ENCODE measurements at places on chromosomes 5 and 9. TPM values are rescaled to one million over a fixed set of nuclear protein-coding genes. Genes with fewer than 3 reads are reported as not detected.

DNA sequence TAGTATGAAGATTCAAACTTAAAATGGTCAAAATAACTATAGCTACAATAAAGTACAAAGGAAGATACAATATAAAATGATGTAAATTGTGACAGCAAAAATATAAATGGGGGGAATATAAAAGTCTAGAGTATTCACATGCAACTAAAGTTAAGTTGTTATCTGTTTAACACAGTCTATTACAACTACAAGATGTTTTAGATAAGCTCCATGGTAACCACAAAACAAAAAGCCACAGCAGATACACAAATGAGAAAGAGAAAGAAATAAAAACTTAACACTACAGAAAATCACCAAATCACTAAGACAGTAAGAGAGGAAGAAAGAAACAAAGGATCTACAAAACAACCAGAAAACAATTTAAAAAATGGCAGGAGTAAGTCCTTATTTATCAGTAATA lies 17.0 kb upstream of the SH3TC2 start:
- no peak overlapping the region for H3K27ac ChIP-seq
- H3K4me1 ChIP-seq = no peaks in the 10 kb centered on the region
- H3K4me3 ChIP-seq = no peak overlapping the region
- no peak for DNase-seq
- no peaks in the 10 kb centered on the region for H3K36me3 ChIP-seq

GRCh38 chr5:68644971-68645370 lies 429.4 kb downstream of the PIK3R1 start:
- no peak for DNase-seq
- H3K27ac ChIP-seq = no peak overlapping the region
- H3K27me3 ChIP-seq = no peaks in the 10 kb centered on the region
- H3K4me1 ChIP-seq = no peaks in the 10 kb centered on the region

Gene DDX4
- total RNA-seq = 0.21 TPM

DNA sequence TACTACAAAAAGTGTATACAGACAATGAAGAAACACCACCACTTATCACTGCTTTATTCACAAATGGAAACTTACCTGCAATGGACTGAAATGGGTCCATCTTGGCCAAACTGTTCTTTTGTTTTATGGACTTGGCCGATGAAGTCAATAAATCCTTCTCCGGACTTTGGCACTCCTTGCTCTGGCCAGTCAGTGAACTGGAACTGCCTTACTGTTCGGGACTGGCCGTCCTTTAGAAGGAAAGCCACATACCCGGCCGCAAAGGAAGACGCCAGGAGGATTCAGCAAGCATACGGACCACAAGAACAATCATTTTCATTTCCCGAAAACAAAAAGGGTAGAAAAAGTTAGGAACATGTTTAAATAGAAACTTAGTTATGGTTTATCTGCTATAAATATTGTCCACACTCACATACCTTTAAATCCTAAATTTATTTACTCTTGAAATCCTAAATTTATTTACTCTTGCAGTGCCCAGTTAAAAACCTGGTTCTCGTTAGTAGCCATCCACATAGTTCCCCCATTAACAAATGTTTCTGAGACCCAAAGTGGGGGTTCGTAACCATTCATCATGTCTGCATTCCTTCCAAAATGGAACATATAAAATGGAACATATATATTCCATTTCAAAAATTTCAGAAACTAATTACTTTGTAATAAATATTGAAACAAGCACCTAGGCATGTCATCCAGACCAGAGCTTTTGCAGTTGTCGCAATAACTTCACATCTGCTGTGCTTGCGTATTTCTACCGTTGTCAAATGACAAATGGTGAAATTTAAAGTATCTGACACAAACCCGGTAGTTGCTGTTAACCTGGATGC lies 532.1 kb upstream of the DMAC1 start:
- no peak overlapping the region for H3K27ac ChIP-seq
- H3K4me1 ChIP-seq = no peaks in the 10 kb centered on the region
- no peak for DNase-seq
- H3K36me3 ChIP-seq = no peaks in the 10 kb centered on the region
- no peak overlapping the region for H3K4me3 ChIP-seq

Gene STPG3
- total RNA-seq = not detected

GRCh38 chr5:66991746-66992145 lies 204.9 kb downstream of the CD180 start:
- no peaks in the 10 kb centered on the region for H3K4me1 ChIP-seq
- no peaks in the 10 kb centered on the region for H3K36me3 ChIP-seq
- DNase-seq = no peak
- no peak overlapping the region for H3K4me3 ChIP-seq
- H3K27ac ChIP-seq = no peak overlapping the region

DNA sequence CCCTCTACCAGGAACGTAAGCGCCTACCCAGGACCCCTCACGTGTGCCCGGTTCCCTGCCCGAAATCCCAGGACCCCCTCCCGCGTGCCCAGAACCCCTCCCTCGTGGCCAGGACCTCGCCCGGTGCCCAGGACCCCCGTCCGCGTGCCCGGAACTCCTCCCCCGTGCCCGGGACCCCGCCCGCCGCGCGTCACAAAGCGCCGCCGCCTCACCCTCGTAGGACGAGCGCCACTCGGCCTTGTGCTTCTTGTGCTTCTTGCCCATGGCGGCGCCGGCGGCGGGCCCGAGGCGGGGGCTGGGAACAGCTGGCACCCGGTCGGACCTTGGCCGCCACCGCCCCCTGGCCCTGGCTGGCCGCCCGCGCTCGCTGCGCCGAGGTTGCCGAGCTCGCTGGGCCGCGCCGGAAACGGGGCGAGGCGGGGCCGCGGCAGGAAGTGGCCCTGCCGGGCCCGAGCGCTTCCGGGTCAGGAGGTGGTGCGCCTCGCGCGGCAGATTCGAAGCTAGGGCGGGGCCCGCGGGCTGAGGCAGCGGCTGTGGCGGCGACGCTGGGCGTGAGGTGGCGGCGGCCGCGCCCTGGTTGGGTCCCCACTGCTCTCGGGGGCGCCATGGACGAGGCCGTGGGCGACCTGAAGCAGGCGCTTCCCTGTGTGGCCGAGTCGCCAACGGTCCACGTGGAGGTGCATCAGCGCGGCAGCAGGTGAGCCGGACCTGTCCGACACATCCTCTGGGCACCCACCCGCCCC lies at the start of the genes BRD9 and TRIP13:
Gene BRD9 (minus strand): TSS at position 408 of the 743 bp plus-strand sequence. CDS start 144 bp downstream, at position 264.
Gene TRIP13 (plus strand): TSS at position 491 of the 743 bp plus-strand sequence. CDS start 115 bp downstream, at position 606.
- peaks cover 20% of the 10 kb centered on the region for H3K36me3 ChIP-seq
- H3K27me3 ChIP-seq = no peaks in the 10 kb centered on the region
- H3K4me3 ChIP-seq = peak within 1 kb of the TSS; percentile 84

Gene C9orf50
- 1.7 TPM for total RNA-seq

GRCh38 chr9:136608348-136609159 lies 54.2 kb upstream of the EGFL7 start:
- DNase-seq = no peak
- H3K4me3 ChIP-seq = no peak overlapping the region
- no peaks in the 10 kb centered on the region for H3K4me1 ChIP-seq
- H3K27me3 ChIP-seq = no peaks in the 10 kb centered on the region
- no peak overlapping the region for H3K27ac ChIP-seq
- no peaks in the 10 kb centered on the region for H3K36me3 ChIP-seq

Gene IFNA21
- total RNA-seq = not detected

DNA sequence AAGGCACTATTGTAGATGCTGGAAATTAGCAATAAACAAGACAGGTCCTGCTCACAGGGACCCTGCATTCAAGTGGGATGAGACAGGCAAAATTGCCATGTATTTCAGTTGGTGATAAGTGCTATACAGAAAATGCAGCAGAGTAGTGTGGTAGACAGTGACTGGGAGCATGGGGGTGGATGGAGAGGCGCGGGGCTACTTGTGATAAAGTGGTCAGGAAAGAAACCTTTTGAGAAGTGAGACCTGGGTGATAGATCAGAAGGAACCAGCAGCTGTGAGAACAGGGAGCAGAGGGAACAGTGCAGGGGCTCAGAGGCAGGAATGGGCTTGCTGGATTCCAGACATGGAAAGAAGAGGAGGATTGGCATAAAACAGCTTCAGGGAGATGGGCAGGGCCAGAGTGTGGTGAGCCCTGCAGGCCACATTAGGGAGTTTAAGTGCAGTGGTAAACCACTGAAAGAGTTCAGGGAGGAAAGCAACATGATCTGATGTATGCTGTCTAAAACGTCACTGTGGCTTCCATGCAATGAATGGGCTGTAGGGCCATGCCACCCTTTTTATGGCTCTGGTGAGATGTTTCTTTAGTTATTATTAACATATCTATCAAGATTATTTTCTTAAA lies 7.3 kb downstream of the CRHBP start:
- peak overlapping the region; percentile 37 for H3K27ac ChIP-seq
- peaks cover 5% of the 10 kb centered on the region for H3K4me1 ChIP-seq
- H3K27me3 ChIP-seq = no peaks in the 10 kb centered on the region
- DNase-seq = no peak

GRCh38 chr5:147685993-147686392 lies 96.5 kb downstream of the JAKMIP2 start:
- H3K4me1 ChIP-seq = peaks cover 8% of the 10 kb centered on the region
- H3K4me3 ChIP-seq = no peak overlapping the region
- no peaks in the 10 kb centered on the region for H3K36me3 ChIP-seq

DNA sequence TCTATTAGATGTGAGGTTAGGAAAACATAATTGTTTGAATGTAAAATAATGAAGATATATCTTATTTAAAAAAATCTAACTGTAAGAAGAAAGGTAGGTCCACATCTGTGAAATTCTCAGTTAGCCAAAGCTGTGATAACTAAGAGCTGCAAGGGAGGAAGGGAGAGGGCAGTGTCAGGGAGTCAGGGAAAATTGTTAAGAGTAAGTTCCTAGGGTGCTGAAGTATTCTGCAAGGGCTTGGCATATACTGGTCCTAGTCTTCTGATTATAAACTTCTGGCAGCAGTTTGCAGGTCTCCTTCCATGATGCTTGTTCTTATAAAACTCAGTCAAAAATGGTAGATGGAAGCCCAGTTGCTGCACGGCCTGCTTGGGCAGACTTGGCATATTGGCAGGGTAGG lies 233.2 kb downstream of the NMUR2 start:
- H3K4me3 ChIP-seq = no peak overlapping the region
- no peak for DNase-seq
- no peak overlapping the region for H3K27ac ChIP-seq

GRCh38 chr9:4497855-4498254 lies 7.6 kb downstream of the SLC1A1 start:
- H3K27me3 ChIP-seq = no peaks in the 10 kb centered on the region
- no peak for DNase-seq
- no peak overlapping the region for H3K27ac ChIP-seq
- H3K36me3 ChIP-seq = no peaks in the 10 kb centered on the region

Gene POU5F2
- 5.4 TPM for total RNA-seq

DNA sequence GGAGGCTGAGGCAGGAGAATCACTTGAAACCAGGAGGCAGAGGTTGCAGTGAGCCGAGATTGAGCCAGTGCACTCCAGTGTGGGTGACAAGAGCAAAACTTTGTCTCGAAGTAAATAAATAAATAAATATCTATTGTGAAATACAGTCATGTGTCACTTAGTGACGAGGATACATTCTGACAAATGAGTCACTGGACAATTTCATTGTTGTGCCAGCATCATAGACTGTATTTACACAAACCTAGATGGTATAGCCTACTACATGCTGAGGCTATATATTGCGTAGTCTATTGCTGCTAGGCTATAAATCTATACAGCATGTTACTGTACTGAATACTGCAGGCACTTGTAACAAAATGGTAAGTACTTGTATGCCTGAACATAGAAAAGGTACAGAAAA lies 61.1 kb upstream of the CCL21 start:
- H3K4me3 ChIP-seq = no peak overlapping the region
- H3K36me3 ChIP-seq = no peaks in the 10 kb centered on the region
- H3K27me3 ChIP-seq = no peaks in the 10 kb centered on the region
- no peak for DNase-seq
- H3K27ac ChIP-seq = no peak overlapping the region

GRCh38 chr5:179163236-179164155 lies 103.3 kb downstream of the ZNF354C start:
- no peaks in the 10 kb centered on the region for H3K27me3 ChIP-seq
- H3K36me3 ChIP-seq = no peaks in the 10 kb centered on the region
- peaks cover 6% of the 10 kb centered on the region for H3K4me1 ChIP-seq
- H3K4me3 ChIP-seq = no peak overlapping the region
- DNase-seq = no peak
- H3K27ac ChIP-seq = no peak overlapping the region

GRCh38 chr9:106588626-106589025 lies 274.3 kb upstream of the ZNF462 start:
- DNase-seq = no peak
- H3K4me1 ChIP-seq = no peaks in the 10 kb centered on the region
- H3K36me3 ChIP-seq = no peaks in the 10 kb centered on the region
- H3K27me3 ChIP-seq = no peaks in the 10 kb centered on the region
- no peak overlapping the region for H3K27ac ChIP-seq

- H3K4me1 ChIP-seq = peaks cover 60% of the 10 kb centered on the region
- H3K27ac ChIP-seq = no peak overlapping the region
- no peak overlapping the region for H3K4me3 ChIP-seq
- H3K36me3 ChIP-seq = no peaks in the 10 kb centered on the region
- H3K27me3 ChIP-seq = no peaks in the 10 kb centered on the region
Observed at GRCh38 chr5:115854139-115854538, 12.4 kb downstream of the AP3S1 start.

DNA sequence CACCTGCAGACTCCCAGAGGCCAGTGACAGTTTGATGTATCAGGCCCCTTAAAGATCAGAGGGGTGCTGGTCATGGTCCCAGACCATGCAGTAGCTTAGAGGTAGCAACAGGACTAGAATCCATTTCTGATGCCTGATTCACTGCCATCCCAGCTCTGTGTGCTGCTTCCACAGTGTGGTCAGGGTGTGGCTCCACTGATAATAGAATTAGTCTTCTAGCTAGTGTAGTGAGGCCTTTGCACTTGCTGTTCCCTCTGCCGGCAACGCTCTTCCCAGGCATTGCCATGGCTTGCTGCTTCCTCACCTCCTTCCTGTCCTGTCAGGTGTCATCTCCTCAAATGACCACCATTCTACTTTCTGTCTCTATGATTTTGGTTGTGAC lies 15.8 kb downstream of the PPARGC1B start:
- no peak overlapping the region for H3K4me3 ChIP-seq
- H3K27ac ChIP-seq = no peak overlapping the region
- no peak for DNase-seq
- H3K4me1 ChIP-seq = no peaks in the 10 kb centered on the region
- no peaks in the 10 kb centered on the region for H3K36me3 ChIP-seq

- no peak overlapping the region for H3K4me3 ChIP-seq
- H3K4me1 ChIP-seq = no peaks in the 10 kb centered on the region
- no peaks in the 10 kb centered on the region for H3K36me3 ChIP-seq
- H3K27me3 ChIP-seq = peaks cover 10% of the 10 kb centered on the region
Observed at GRCh38 chr5:54895816-54896341, 89.5 kb downstream of the ESM1 start.

DNA sequence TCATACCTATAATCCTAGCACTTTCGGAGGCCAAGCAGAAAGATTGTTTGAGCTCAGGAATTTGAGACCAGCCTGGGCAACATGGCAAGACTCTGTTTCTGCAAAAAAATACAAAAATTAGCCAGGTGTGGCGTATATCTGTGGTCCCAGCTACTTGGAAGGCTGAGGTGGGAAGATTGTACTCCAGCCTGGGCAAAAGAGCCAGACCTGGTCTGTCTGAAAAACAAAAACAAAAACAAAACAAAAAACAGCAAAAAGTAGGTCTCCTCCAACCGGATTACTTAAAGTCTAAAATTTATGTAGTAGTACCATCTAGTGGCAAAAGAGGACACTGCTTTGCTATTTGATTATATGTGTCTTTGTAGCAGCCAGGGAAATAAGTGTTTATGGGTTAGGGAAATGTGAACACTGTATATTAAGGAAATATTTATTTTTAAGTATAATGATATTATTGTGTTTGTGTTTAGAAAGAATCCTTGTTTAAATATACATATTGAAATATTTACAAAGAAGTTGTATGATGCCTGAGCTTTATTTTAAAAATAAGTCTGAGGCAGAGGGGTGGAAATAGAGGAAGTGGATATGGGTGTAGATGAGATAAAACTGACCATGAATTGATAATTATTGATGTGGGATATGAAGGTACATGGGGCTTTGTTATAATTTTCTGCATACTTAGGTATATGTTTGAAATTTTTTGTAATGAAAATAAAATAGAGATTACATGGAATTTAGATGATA lies 20.0 kb downstream of the APC start:
- H3K27ac ChIP-seq = no peak overlapping the region
- H3K4me3 ChIP-seq = no peak overlapping the region
- no peaks in the 10 kb centered on the region for H3K27me3 ChIP-seq
- no peaks in the 10 kb centered on the region for H3K4me1 ChIP-seq

Measured in tibial nerve (tissue), 4 donors.